NCI-H460 (cell line): ENCODE measurements at places on chromosomes 1 and 21. TPM values are rescaled to one million over a fixed set of nuclear protein-coding genes. Genes with fewer than 3 reads are reported as not detected.

Gene CD52
- not detected in 2 replicates for total RNA-seq

Gene C1orf56
- total RNA-seq = 6.1 and 7.2 TPM in 2 replicates

Gene RGS16
- total RNA-seq = 25.1 and 27.4 TPM in 2 replicates

Gene IVL
- total RNA-seq = not detected in 2 replicates

Gene SIPA1L2
- total RNA-seq = 8.9 TPM in 2 replicates
